ENCODE measurements at places on chromosomes 6 and 20. TPM values are rescaled to one million over a fixed set of nuclear protein-coding genes. Genes with fewer than 3 reads are reported as not detected.

KIF25 gene
- not detected for polyA plus RNA-seq

PDYN gene
- polyA plus RNA-seq = not detected

TPBG gene
- polyA plus RNA-seq = 125 TPM

MCHR2 gene
- polyA plus RNA-seq = not detected

OSTM1 gene
- polyA plus RNA-seq = 29.3 TPM

POPDC3 gene
- 48.6 TPM for polyA plus RNA-seq

FAM50B gene
- polyA plus RNA-seq = 12.1 TPM

MEP1A gene
- not detected for polyA plus RNA-seq

OR2J3 gene
- polyA plus RNA-seq = not detected

RAB5IF gene
- polyA plus RNA-seq = 171 TPM

WASF1 gene
- polyA plus RNA-seq = 24.6 TPM

PMEPA1 gene
- polyA plus RNA-seq = 12.5 TPM

CALHM4 gene
- polyA plus RNA-seq = not detected

KIAA0408 gene
- 1.1 TPM for polyA plus RNA-seq

ZNF165 gene
- polyA plus RNA-seq = 0.41 TPM

BMP7 gene
- 0.09 TPM for polyA plus RNA-seq

ADTRP gene
- polyA plus RNA-seq = 2.6 TPM

ZNF391 gene
- polyA plus RNA-seq = 2.4 TPM

COX4I2 gene
- not detected for polyA plus RNA-seq

CCR6 gene
- polyA plus RNA-seq = not detected

PSORS1C2 gene
- polyA plus RNA-seq = 0.16 TPM

SRMS gene
- polyA plus RNA-seq = not detected

C4A gene
- 2.4 TPM for polyA plus RNA-seq

SYNDIG1 gene
- 1.6 TPM for polyA plus RNA-seq

CPNE5 gene
- polyA plus RNA-seq = 0.14 TPM

CAP2 gene
- 23.2 TPM for polyA plus RNA-seq

C6orf58 gene
- not detected for polyA plus RNA-seq

NKAIN4 gene
- not detected for polyA plus RNA-seq

AHI1 gene
- 19.5 TPM for polyA plus RNA-seq

OVOL2 gene
- polyA plus RNA-seq = not detected

ATP6V1G2 gene
- 2.8 TPM for polyA plus RNA-seq

BNIP5 gene
- polyA plus RNA-seq = not detected

Data from GM23248 (cell line).